ENCODE measurements at places on chromosomes 12 and 14. TPM values are rescaled to one million over a fixed set of nuclear protein-coding genes. Genes with fewer than 3 reads are reported as not detected.

DNA sequence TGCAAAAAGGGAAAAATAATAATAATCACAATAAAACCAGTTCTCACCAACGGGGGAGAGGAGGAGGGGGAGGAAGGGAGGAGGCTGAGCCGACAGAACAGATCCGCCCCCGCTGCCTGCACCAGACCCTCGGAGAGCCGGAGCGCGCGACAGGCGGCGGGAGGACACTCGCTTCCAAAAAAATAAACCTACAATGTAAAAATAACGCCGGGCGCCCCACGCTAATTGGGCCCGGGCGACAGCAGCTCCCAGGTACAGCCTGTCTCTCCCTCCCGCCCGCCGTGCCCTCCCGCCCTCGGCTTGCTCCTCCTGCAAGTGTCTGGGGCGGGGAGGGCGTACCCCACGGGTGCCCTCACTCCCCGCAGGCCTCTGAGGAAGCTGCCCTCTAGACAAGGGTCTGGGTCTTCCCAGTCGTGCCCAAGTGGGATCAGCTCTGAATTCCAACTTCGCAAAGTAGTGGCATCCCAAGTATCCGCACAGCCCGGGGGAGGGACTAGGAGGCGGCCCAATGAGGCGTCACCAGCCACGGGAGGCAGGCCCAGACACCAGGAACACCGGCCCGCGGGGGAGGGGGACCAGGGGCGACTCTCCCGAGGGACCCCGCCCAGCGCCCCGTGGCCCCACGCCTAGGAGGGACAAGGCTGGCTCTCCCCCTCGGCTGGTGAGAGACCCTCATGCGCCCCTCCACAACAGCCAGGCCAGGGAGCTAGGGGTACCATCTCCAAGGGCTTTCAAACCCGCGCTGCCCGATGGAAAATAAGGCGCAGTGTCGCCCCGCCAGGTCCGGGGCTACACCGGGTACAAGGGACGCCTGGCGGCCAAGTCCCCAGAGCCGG lies 1.0 kb downstream of the NCOR2 start:
- peak; percentile 59 for ATAC-seq

GRCh38 chr12:133204264-133204603 lies 22.9 kb downstream of the ZNF268 start:
- no peak for ATAC-seq

- ATAC-seq = no peak
Measured at GRCh38 chr14:31400031-31400638, 20.2 kb downstream of the HEATR5A start.

GRCh38 chr14:92624764-92625163 lies 111.2 kb downstream of the RIN3 start:
- no peak for ATAC-seq

GRCh38 chr12:20523658-20524057 lies 155.3 kb downstream of the PDE3A start:
- no peak for ATAC-seq

DNA sequence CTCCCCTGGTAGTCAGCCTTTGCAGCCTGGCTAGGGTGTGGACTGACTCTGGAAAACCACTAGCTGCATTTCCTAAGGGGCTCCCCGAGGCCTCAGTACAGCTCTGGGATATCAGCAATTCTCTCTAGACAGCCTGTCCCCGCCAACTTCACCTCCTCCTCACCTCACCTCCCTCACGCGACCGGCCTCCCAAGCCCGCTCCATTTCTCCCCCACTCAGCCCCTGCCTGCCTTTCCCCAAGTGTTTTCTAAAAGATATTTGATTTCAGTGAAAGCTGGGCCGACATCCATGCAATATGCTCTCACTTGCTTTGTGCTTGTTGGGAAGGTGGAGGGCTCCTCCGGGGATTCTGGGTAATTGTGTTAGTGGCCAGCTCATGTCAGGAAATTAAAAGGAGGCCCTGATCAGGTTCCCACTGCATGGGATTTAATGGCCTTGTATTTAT lies 91.8 kb downstream of the ESRRB start:
- peak; percentile 59 for ATAC-seq

DNA sequence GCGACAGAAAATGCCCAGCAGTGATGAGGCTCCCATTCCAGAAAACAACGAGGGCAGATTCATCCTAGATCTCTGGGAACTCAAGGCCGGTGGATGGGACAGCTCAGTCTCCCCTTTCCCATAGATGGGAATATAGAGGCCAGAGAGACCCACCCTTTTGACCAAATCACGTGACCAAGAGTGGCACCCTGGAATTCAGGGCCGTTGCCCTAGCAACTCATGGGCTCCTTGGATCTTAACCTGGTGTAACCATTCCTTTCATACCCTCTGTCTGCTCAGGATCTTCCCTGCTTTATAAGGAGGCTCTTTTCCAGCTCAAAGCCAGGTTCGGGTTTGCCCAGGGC lies 8.4 kb upstream of the LRTM2 start:
- ATAC-seq = no peak

- ATAC-seq = no peak
Measured at GRCh38 chr12:98425859-98426258, 89.5 kb upstream of the TMPO start.

GRCh38 chr12:19641235-19642080 lies 202.2 kb downstream of the AEBP2 start:
- no peak for ATAC-seq

DNA sequence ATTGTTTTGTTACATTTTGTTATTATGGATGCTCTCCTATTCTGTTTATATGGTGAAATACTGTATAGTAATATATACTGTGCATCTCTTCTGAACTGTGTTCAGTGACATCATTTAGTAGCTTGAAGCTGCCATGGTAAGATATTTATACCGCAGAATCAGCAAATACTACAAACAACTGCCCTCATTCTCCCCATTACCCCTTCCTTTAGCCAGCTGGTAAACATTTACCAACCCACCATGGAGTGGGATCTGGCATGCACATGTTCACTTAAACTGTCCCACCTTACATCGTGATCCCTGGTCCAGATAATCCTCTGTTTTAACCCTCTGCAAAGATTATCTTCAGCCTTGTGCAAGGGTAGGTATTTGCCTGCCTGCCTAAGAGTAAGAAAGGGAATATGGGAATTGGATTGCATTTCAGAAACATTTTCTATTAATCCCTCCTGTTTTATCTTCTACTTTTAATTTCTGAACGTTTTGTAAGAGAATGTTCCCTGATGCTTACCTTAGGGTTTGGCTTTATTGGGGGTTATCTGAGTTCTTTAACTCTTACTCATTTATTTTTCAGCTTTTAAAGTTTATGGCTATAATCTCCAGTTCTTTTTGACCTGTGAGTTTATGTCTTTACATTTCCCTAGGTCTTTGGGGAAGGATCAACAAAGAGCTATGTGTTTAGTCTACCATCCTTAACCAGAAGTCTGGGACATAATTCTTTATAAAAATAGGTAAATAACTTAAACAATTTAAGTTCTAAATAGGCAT lies 46.5 kb downstream of the FBXO34 start:
- ATAC-seq = no peak

DNA sequence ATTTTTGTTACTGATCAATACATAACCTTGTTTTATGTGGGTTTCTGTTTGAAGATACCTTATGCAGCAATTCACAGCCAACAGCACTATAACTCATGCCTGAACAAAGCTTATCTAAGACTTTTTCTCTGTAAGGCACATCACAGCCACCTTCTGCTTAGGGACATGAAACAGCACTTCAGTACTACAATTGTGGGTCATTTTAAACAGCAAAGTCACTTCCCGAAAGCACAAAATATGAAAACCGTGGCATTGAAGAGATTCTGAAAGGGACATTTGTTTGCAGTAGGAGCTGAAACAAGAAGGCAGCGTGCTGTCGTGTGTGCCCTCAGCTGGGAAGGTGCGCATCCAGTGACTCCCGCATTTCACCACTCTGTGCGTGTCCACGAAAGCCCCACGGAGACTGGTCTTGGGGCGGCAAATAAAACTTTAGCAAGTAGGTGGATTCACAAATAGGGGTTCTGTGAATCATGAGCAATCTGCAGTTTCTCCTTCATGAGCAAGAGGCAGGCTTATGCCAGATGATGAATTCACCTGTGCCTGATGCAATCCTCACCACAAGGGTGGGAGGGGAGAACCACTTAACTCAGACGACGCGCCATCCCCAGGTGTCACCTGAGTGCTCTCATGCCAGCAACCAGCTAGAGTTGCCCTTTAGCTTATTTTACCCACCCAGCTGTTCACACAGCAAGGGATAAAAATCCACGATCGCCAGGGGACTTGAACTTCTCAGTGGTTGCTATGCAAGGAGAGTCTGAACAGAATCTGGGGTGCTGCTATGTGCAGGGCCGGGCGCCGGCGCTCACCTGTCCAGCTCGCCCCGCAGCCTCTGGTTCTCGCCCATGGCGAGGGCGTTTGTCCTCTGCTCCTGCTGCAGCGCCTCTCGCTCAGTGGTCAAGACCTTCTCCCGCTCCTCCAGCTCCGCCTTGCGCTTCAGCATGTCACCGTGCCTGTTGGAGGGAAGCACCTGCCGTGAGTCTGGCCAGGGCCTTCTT lies 54.9 kb upstream of the GPR68 start:
- no peak for ATAC-seq

DNA sequence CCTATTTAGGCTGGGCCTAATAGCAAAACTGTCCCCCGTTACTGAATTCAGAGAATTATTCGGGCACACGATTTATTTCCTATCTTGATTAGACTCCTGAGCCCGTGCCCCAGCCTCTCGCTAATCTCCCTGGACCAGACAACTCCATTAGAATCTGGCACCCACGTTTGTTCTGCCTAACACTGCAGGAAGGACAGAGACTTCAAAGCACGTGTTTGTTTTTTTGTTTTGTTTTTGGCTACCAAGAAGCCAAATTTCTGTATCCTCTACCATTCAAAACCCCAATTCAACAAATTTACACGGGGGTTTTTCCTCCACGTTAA lies 4.8 kb downstream of the USP44 start:
- ATAC-seq = no peak

DNA sequence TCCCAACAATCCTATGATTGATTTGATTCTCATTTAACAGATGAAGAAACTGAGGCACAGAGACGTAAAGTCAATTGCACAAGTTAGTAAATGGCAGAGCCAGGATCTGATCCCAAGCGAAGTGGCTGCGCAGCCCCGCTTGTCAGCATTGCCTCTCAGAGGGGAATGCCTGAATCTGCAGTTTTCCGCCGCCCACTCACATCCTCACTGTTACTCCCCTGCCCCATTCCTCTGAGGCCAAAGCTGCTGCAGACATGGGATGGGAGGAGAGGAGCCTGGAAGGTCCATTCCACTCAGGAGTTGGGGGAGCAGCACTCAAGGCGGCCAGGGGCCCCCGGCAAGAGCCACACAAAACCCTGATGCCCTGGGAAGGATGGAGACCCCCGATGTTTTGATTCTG lies 1.0 kb downstream of the NRIP2 start:
- no peak for ATAC-seq

DNA sequence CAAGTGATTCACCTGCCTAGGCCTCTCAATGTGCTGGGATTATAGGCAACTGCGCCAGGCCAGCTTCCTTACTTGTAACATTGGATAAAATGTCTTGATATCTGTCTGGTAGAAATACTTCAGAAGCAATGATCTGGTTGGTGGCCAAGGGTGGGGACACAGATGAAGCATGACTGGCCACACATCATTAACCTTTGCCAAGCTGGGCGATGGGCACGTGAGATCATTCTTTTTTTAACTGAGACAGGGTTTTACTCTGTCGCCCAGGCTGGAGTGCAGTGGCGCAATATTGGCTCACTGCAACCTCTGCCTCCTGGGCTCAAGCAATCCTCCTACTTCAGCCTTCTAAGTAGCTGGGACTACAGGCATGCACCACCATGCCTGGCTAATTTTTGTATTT lies 31.1 kb downstream of the PLEKHH1 start:
- no peak for ATAC-seq

- no peak for ATAC-seq
Measured at GRCh38 chr14:38507299-38507698, 251.4 kb upstream of the CLEC14A start.

DNA sequence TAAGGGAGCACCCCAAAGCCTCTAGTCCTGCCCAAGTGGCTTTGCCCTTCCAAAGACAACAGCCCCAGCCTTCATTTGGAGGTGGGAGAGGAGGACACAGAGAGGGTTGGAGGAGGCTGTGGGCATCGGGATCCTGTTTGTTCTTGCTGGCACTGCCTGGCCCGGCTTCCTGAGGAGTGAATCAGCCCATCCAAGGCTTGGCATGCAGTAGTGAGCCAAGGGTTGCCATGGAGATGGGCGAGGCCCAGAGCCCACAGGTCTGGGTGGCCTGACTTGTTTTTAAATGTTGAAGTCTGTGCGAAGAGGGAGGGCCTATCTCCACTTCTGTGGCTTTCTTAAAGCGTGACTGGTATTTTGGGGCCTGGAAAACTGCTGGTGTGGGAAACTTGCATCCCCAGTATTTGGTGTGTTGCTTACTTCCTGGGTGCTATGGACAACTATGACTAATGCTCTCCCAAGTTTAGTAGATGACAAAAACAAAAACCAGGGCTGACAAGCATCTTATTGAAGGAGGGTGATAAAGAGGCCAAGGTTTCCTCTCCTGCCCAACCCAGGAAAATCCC lies 15.8 kb downstream of the CD9 start:
- ATAC-seq = peak; percentile 91

- no peak for ATAC-seq
Measured at GRCh38 chr12:76711241-76711640, 52.7 kb upstream of the ZDHHC17 start.

DNA sequence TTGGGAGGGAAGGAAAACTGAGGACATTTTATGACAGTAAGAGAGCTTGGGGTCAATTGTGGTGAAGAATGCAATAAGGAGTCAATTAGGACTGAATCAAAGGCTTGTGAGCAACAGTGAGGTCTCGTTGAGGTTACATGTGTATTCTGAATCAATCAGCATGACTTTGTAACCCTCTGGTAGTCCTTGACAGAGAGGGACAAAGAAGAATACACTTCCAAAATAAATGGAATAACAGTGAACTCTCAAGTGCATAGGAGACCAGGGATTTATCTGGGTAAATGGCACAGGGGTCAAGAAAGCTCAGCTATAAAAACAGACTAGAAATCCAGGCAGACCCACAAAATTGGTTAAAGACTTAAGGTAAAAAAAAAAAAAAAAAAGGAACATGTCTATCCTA lies 85.1 kb upstream of the NAV3 start:
- peak; percentile 45 for ATAC-seq

DNA sequence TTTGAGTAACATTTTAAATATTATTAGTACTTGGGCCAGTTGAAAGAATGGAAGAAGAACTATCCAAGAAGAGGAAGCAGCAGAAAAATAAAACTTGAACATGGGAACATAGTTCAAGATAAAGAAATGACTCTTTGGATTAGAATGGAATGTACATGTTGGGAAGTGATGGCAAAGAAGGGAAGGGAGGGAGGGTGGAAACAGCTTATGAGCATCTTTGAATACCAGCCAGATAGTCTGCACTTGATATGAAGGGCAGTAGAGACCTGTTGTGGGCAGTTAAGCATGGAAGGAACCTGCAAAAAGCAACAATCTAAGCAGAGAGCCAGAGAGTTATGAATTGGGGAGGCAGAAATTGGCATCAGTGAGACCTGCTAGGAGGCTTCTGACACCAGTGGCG lies 10.0 kb upstream of the IL22 start:
- ATAC-seq = no peak

INSM2 gene
- total RNA-seq = 6.9 TPM

B4GALNT1 gene
- total RNA-seq = 1.9 TPM

GPR162 gene
- total RNA-seq = 6.1 TPM

TAS2R43 gene
- total RNA-seq = 2.4 TPM

MYH6 gene
- 0.14 TPM for total RNA-seq

KCNA5 gene
- total RNA-seq = 0.17 TPM

SPSB2 gene
- 8.6 TPM for total RNA-seq

PRB2 gene
- total RNA-seq = 0.98 TPM

MGP gene
- total RNA-seq = 262 TPM

DCN gene
- total RNA-seq = 52.8 TPM

KRT2 gene
- 0.08 TPM for total RNA-seq

SLC7A7 gene
- total RNA-seq = 0.41 TPM

All from motor neuron (in vitro differentiated cells).